NCI-H1417 (cell line): ENCODE measurements at places on chromosomes 3 and 15.

- peak; percentile 20 for DNase-seq
These were observed 83.4 kb upstream of the POU1F1 start for GRCh38 chr3:87359826-87360225.

GRCh38 chr3:55461896-55462295 is 25.2 kb downstream of the WNT5A start:
- DNase-seq, result no peak

- peak; percentile 46 for DNase-seq
These were observed 2.5 kb upstream of the PLCB2 start for GRCh38 chr15:40310001-40310959.

GRCh38 chr3:62562017-62562416 is 188.7 kb upstream of the FEZF2 start:
- DNase-seq, result no peak

- no peak for DNase-seq
These were observed 23.4 kb downstream of the STAC start for GRCh38 chr3:36403661-36404060.

- DNase-seq, result no peak
These were observed 6.3 kb upstream of the HES1 start for GRCh38 chr3:194129581-194130133.
